Kidney (tissue), 22 donors: ENCODE measurements at places on chromosomes 13 and 19.

DNA sequence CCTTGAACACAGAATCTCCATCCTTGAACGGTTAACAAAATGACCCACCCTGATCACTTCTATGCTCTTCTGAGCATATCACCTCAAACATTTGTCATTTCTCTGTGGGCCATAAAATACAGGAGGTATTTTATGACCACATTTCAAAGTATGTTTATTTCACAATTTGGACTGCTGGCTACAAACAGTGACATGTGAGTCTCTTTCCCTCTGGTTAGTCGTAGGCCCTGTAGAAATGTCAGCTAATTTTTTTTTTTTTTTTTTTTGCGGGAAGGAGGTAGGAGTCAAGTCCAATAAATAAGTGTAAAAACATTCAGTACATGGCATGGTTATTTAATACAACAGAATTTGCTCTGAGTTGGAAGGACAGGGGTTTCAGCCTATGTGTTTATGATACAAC, 70.7 kb downstream of the FOXO1 start:
- no peak for DNase-seq

DNA sequence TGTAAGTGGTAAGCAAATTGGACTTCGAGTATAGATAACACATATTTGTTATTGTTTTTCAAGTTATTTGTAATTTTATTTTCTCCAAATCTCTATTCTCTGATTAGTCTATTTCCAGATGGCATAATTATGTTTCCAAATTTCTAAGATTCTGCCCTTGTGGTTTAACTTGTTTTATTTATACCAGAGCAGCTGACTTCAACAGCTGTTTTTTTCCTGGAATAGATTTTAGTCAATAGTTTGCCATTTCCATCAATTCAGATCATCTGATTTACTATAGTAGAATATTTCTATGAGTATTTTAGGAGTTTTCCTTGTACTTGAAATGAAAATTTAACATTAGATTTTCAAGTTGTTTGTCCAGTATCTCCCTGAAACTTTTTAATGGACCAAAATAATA, 848.7 kb upstream of the MIR17HG start:
- DNase-seq: no peak

DNA sequence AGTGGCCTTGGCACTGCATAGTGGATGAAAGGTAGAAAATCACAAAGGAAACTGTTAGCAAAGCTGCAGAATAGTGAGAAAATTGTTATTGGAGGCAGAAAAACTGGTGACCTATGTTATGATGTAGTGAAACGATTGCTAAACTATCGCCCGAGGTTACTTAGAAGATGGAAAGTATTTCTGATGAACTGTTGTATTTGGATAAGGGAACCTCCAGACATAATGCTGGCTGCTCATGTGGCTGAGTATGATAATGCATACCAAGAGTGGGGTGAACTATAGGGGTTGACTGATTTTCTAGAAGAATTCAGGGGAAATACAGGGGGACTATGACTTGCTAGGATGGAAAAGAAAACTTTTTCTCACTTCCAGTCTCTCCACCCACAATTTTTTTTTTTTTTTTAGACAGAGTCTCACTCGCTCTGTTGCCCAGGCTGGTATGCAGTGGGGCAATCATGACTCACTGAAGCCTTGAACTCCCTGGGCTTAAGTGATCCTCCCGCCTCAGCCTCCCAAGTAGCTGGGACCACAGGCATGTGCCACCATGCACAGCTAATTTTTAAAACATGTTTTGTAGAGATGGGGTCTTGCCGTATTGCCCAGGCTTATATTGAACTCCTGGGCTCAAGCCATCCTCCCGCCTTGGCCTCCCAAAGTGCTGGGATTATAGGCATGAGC, 4.4 kb upstream of the EID2 start:
- DNase-seq: no peak

GRCh38 chr19:54023191-54023590, 31.8 kb downstream of the CACNG6 start:
- no peak for DNase-seq

- peak; percentile 92 for DNase-seq
These were observed 1.4 kb upstream of the CCDC97 start for GRCh38 chr19:41308450-41309179.

DNA sequence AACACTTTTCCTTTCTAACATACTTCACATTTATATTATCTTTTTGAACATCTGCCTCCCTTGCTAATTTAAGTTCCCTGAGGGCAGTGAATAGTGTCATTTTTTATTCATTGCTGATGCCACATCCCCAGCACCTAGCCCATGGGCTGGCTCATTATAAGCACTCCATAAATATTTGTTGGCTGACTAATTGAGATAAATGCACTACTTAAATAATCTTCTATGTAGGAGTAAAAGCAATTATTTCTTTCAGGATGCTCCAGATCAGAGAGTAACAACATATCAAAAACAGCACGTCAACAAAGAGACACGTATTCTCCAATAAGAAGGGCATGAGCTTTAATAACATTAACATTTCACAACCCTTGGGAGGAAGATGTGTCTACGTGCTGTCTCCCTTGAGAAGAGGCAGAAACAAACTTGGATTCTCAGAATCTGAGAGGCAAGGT, 228.2 kb downstream of the LHFPL6 start:
- no peak for DNase-seq

DNA sequence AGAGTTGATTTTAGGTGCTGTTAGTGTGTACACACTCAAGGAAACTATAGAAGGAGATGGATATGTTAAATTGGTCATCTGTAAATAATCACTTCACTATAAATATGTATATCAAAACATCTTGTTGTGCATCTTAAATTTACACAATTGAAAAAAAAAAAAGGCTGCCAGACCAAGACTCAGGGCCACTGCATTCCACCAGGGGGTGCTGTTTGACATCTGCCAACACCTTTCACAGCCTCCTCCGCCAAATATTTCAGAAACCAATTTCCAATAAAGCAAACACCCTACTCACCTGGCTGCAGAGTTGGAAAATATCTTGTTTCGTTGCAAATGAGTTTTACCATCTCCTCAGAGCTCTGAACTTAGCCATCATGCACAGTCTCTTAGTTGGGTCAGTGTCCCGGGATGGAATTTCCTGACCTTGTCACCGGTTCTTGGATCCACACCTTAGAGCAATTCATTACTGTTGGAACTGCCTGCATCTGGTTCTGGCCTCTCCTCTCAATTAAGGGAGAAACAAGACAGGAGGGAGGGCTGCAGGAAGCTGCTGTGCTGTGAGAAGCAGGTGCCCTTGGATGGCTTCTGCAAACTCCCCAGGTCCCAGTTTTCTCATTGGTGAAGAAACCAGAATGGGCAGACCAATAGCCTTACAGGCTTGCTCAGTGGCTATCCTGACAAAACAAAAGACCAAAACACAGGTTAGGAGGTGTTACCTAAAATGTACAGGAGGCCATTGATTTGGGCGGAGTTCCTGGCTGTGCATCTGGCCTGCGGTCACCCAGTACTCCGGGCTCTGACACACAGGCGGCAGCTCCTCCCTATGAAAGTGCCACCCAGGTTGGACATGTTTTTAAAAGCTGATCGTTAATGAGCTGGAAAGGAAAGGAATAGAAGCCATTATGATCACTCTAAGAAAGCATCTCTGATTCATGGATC, 746.6 kb downstream of the UQCRFS1 start:
- DNase-seq: peak; percentile 74

DNA sequence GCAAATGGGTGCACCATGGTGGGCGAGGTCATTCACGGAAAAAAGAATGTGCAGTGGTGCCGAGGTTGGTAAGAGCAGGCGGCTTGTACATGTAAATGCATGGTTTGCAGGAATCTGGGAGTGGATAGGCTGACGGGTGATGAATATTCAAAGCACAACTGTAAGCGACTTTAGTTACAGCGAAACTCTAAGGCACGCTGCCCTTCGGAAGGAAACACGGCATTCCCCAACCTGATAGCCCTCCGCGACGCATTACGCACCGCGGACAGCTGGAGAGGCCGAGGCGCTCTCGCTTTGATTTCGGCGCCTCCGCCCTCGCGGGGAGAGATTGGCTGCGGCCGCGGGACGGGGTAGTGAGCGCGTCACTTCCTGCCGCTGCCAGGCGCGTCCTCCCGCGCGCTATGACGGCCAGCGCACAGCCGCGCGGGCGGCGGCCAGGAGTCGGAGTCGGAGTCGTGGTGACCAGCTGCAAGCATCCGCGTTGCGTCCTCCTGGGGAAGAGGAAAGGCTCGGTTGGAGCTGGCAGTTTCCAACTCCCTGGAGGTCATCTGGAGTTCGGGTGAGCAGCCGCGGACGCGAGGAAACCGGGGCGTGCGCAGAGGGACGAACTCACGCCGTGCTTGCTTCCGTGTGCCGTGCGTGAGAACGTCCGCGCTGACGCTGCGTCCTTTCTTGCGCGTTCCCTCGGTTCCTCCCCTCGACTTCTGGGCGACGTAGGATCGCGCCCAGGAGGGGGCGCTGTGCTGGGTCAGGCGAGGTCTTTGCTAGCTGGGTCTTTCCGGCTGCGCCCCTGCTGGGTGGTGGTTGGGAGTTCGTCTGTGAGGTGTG, at the start of gene NUDT15:
NUDT15 (plus strand) TSS at position 381 of the 828 bp plus-strand sequence; CDS start at position 402, 21 bp downstream.
- DNase-seq: peak; percentile 96

DNA sequence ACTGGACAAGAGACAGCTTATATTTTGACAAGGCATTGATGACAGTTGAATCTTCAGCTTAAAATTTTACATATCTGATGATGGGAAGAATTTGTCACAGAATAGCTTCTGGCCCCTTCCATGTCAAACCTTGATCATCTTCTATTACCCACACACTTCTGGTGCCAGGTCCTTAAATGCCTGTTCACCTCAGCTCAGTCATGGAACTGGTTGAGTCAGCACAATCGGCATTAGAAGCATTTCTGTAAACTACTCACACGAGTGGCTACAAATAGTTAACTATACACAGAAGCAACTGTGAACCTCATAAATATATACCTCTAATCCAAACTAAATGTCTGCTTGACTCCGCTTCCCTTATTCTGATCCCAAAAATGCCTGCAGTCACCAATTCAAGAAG, 161.2 kb downstream of the FOXO1 start:
- no peak for DNase-seq

DNA sequence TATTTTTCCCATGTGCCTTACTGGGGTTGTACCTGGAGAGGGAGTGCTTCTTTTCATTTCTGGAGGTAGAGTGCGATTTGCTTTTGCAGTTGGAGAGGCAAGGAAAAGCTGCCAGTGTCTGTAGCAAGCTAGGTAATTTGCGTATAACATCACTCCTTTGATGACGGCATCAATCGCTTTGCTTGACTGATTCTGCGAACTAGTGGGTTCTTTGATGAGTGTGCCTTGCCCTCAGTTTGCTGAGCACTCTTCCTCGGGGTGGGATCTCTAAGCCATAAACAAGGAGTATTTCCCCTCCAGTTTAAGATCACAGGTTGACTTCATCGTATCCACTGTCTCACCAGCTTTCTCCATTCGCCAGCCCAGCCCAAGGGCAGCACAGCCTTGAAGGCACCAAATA, 344.5 kb downstream of the KCNRG start:
- no peak for DNase-seq
